Thoracic aorta (tissue), 2 donors: ENCODE measurements at places on chromosomes 5 and 9.

DNA sequence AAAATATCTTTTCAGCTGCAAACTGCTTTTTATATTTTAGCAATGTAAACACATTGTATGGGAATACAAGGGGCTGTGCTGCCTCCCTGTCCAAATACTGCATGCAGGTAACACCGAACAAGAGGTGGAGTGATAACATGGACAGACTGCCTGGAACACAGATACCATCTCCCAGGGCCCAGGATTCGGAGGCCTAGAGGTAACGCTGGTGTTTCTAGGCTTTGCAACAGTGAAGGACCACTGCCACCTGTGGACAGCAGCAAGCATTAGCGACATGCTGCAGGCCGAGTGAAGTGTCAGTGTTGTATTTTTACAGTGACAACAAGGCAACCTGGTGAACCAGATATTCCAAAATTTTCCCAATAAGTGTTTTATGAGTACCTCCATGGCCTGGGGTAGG is 379.1 kb downstream of the DMRT2 start:
- DNase-seq = no peak

- DNase-seq = no peak
Observed at GRCh38 chr5:1413611-1414241, 31.5 kb downstream of the SLC6A3 start.

DNA sequence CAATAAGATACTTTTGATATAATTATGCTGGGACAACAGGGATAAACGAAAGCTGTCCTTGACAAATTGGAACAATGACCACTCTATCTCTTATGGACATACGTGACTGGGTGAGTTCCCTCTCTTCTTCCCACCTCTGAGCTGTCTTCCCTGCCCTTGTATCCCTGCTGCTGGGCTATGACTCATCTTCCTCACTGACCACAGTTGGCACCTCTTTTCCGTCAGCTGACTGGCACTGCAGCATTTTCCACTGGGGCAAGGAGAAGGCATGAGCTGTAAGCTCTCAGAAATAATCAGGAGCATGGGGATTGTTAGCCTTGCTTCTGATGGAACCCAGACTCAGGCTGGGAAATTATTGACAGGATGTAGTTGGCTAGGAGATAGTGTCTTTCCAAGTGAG is 48.7 kb downstream of the PCSK1 start:
- DNase-seq = no peak

DNA sequence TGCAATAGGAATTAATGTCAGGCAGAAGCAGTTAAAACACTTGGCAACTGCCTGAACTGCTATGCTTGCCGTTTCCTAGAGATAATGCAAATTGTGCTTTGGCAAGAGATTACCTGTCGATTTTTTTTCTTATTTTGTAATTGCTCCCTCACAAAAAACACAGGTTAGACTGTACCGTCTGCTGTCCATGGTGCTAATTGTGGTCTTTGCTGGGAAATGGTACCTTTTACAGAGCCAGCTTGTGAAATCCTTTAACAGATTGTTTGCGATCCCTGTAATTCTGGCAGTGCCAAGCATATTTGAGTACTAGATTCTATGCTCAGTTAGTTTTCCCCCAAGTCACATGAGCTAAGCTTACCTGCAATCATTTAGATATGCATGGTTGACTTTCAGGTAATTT is 2125.8 kb upstream of the WWC1 start:
- DNase-seq = no peak

- no peak for DNase-seq
Observed at GRCh38 chr9:74355107-74355506, 142.0 kb upstream of the RORB start.

DNA sequence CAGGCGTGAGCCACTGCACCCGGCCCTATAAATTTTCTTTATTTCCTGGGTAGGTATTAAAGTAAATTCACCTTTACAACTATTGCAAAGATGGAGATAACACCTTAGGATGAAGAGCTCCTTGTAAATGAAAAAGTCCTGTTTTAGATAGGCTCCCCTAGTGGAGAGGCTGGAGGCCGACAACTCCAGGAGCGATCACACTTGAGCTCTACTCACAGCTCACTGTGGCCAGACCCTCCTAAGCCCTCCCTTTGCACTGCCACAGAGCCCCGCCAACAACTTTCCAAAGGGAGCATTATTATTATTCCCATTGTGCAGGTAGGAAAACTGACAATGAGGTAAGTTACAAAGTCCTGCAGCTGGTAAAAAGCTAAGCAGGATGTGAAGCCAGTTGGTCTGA is 139.1 kb upstream of the ERCC6L2 start:
- no peak for DNase-seq

GRCh38 chr5:113330533-113331208 is 104.1 kb downstream of the TSSK1B start:
- no peak for DNase-seq

GRCh38 chr5:19660679-19661078 is 327.3 kb downstream of the CDH18 start:
- no peak for DNase-seq

DNA sequence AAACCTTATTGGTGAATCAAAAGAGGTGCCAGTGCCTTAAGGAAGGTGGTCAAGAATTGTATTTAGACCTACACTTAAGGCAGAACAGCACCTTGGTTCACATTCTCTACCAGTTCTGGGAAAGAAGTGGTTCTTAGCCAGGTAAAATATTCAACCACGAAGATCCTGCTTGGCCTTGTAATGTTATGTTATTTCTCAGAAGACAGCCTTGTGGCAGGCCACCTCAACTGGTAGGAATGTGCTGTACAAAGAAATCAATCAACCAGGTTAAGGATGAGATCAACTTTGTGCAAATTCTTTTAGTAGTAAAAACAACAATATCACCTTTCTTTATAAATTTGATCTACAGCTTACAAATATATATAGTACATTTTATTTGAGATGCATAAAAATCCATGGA is 246.8 kb downstream of the ARRDC3 start:
- no peak for DNase-seq

DNA sequence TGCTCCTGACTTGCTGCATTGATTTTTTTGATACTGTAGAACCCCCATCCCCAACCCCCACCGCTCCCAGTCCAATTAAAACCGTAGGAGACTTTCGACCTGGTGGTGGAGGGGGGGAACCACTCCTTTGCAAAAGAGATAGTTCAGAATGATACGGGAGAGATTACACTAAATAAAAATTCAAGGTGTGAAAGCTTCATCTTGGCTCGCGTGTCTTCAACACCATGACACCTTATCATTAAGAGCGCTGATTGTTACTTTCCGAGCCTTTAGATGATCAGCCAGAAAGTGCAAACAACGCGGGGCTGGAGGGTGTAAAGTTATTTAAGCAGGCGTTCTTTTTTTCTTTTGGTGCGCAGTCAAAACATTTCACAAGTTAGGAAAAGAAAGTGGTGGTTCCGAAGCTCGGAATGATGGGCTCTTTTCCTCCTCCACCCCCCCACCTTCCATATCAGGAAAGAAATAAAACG is 1.3 kb upstream of the ZNF462 start:
- DNase-seq = no peak

DNA sequence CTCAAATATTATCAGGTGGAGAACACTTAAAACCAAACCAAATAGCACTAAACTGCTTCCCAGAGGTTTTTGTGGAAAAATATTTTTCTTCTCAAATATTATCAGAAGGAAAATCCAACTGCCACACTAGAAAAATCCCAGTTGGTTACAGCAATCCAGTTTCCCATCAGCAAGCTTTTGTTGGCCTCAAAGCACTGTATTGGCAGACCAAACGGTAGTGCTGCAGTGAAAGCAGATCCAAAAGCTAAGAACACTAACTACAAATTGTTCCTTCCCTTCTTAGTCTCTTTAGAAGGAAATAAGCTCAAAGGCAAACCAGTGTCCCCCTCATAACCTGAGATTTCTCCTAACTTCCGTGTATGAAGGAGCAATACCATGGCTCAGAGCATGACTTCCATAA is 105.3 kb downstream of the TRIM36 start:
- DNase-seq = no peak

GRCh38 chr5:142969624-142970439 is 199.7 kb downstream of the ARHGAP26 start:
- no peak for DNase-seq

- DNase-seq = no peak
Observed at GRCh38 chr5:145948921-145949320, 12.5 kb downstream of the SH3RF2 start.
